Spinal cord (tissue), 10 donors: ENCODE measurements at places on chromosomes 7 and 10. TPM values are rescaled to one million over a fixed set of nuclear protein-coding genes. Genes with fewer than 3 reads are reported as not detected.
A peak's percentile ranks its signal among the peaks of the same experiment; 100 is the strongest.

GRCh38 chr7:106050746-106051117 lies 61.4 kb downstream of the SYPL1 start:
- DNase-seq: no peak

GRCh38 chr7:150736864-150737263 lies 354 bp upstream of the GIMAP5 start:
- DNase-seq: no peak

GRCh38 chr10:117536072-117536865 lies 6.3 kb upstream of the EMX2 start:
- DNase-seq: peak; percentile 37

The EMX2 gene
- total RNA-seq: not detected

GRCh38 chr7:28041508-28042314 lies 138.9 kb downstream of the JAZF1 start:
- DNase-seq: no peak

- DNase-seq: no peak
Observed at GRCh38 chr10:82889728-82890127, 1014.7 kb downstream of the NRG3 start.

DNA sequence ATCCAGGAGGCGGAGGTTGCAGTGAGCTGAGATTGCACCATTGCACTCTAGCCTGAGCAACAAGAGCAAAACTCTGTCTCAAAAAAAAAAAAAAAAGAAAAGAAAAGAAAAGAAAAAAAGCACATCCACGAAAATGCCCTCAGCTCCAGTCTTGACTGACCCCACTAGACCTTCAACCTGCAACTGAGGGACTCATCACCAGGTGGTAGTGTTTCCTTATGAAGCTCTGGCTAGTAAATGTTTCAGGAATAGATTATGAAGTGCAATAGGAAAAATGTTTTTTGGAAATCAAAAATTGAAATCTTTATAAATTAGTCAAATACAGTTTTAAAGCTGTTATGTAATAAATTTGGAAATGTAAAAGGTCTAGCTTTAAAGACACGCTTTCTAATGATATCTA lies 22.4 kb downstream of the TLL2 start:
- no peak for DNase-seq

- DNase-seq: peak; percentile 14
Observed at GRCh38 chr7:88452646-88453045, 146.0 kb upstream of the STEAP4 start.

The FIS1 gene
- total RNA-seq: 244 TPM

The GNGT1 gene
- total RNA-seq: not detected

DNA sequence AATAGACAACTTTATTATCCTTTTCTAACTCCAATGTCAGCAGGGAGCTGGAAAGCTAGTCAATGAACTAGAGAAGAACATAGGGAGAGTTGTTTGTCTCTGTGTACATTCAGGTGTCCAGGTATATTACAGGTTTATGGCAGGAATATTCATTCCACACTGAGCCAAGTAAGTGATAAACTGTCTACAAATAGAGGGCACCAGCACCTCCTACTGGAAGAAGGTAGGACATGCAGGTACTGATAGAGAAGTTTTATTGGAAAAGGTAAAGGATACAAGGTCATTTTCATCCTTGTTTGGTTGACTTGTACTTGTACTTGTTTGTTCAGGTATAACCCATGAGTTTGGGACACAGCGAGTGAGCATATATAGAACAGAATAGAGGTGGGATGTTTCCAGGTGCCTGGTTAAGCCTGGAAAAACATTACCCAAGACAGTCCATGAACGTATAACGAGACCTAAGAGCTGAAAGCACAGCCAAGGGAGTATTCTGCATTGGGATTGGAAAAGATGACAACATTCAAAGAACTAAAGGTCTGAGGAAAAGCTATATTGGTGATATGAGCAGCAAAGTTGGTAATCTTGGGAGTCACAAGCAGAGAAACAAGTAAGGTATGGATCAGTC lies 61.4 kb upstream of the PPP1R3C start:
- no peak for DNase-seq

DNA sequence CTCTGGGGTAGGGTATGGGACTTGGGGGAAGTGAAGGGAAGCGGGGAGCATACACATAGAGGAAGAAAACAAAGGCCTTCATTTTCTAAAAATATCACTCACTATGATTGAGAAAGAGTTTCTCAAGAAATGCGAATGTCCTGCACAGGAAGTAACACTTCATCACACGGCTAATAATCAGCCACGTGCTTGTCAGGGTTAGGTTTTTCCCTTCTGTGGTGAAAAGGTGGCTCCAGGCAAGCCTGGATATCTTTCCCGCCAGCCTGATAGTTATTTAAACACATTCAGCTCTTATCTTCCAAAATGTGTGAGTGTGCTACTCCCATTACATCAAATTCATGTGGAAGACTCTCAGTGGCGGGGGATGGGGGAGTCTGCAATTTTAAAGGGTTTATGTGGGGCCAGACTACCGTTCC lies 166.4 kb upstream of the ADO start:
- DNase-seq: no peak

GRCh38 chr7:157525491-157525915 lies 188.7 kb downstream of the DNAJB6 start:
- DNase-seq: no peak

The FFAR4 gene
- total RNA-seq: 0.06 TPM

DNA sequence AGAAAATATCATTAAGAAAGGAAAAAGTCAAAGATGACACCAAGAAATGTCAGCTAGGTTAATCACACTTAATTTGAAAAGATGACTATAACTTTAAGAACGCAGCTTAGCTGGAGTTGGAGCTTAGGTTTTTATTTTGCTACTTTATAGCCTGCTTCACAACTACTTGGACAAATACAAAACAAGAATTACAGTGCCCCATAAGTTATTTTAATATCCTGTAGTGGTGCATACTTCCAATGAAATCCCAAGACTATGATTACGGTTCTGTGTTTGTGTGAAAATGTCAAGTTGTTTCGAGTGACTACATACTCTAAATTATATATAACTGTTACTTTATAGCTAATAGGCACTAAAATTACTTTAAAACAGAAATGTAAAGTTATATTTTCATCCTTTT lies 244.6 kb upstream of the MGMT start:
- no peak for DNase-seq

GRCh38 chr10:101840102-101840684 lies 3.4 kb downstream of the KCNIP2 start:
- peak; percentile 84 for DNase-seq

The TUBAL3 gene
- total RNA-seq: not detected

GRCh38 chr10:110226926-110227641 lies 19.7 kb downstream of the MXI1 start:
- DNase-seq: peak; percentile 38

GRCh38 chr7:141979568-141979967 lies 6.0 kb upstream of the TAS2R38 start:
- DNase-seq: no peak

DNA sequence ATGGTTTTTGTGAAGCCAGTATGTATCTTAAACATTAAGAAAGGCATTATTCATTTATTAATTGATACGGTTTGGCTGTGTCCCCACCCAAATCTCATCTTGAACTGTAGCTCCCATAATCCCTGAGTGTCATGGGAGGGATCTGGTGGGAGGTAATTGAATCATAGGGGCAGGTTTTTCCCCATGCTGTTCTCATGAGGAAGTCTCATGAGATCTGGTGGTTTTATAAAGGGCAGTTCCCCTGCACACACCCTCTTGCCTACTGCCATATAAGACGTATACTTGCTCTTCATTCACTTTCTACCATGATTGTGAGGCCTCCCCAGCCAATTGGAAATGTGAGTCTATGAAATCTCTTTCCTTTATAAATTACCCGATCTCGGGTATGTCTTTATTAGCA lies 28.1 kb downstream of the OTUD1 start:
- no peak for DNase-seq

The DENND2A gene
- total RNA-seq: 26.3 TPM

GRCh38 chr10:86188796-86189558 lies 177.6 kb downstream of the GRID1 start:
- no peak for DNase-seq
